ENCODE measurements at places on chromosomes 3 and 15. TPM values are rescaled to one million over a fixed set of nuclear protein-coding genes. Genes with fewer than 3 reads are reported as not detected.

The OR5K4 gene
- not detected for total RNA-seq

DNA sequence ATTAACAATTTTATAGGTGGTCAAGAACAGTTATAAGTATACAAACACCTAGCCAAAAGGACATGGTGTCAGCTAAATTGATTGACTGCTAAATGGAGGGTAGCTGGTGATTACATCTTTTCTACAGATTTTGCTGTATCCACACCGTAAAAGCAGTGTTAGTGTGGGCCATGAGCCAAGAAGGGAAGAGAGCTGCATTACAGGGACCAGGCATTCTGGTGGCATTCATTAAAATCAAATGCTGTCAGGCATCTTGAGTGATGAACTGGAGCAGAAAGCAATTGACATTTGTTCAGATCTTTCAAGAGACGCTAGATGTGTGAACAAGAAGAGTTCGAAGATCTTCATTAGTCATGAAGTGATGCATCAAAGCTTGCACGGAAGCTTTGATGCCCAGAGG lies 177.9 kb downstream of the ARPP21 start:
- H3K4me3 ChIP-seq = no peak overlapping the region
- H3K27me3 ChIP-seq = no peaks in the 10 kb centered on the region
- no peak overlapping the region for H3K27ac ChIP-seq
- DNase-seq = no peak
- no peaks in the 10 kb centered on the region for H3K4me1 ChIP-seq

The TCF12 gene
- 68.1 TPM for total RNA-seq

- no peak overlapping the region for H3K27ac ChIP-seq
- 0 out of 2 replicates have a peak, but pooled peaks cover 3% of the 10 kb centered on the region for H3K4me1 ChIP-seq
- no peak overlapping the region for H3K4me3 ChIP-seq
- H3K36me3 ChIP-seq = no peaks in the 10 kb centered on the region
- no peaks in the 10 kb centered on the region for H3K27me3 ChIP-seq
- no peak for DNase-seq
These were observed 86.4 kb downstream of the TIGIT start for GRCh38 chr3:114380233-114380651.

GRCh38 chr3:100577382-100578008 lies 31.9 kb upstream of the ADGRG7 start:
- H3K27ac ChIP-seq = no peak overlapping the region
- no peaks in the 10 kb centered on the region for H3K4me1 ChIP-seq
- no peak overlapping the region for H3K4me3 ChIP-seq
- no peak for DNase-seq
- no peaks in the 10 kb centered on the region for H3K27me3 ChIP-seq
- H3K36me3 ChIP-seq = no peaks in the 10 kb centered on the region

GRCh38 chr3:178263236-178263916 lies 272.9 kb upstream of the KCNMB2 start:
- no peak for DNase-seq
- no peak overlapping the region for H3K27ac ChIP-seq
- no peak overlapping the region for H3K4me3 ChIP-seq
- H3K4me1 ChIP-seq = no peaks in the 10 kb centered on the region
- no peaks in the 10 kb centered on the region for H3K36me3 ChIP-seq

The DNAJC19 gene
- 49.9 TPM for total RNA-seq

The KCNAB1 gene
- not detected for total RNA-seq

GRCh38 chr3:27758083-27758482 lies 36.0 kb upstream of the EOMES start:
- no peak overlapping the region for H3K27ac ChIP-seq
- DNase-seq = no peak
- H3K4me3 ChIP-seq = no peak overlapping the region

GRCh38 chr15:77002954-77003912 lies 8.3 kb downstream of the PSTPIP1 start:
- H3K27me3 ChIP-seq = no peaks in the 10 kb centered on the region
- H3K4me1 ChIP-seq = peaks cover 27% of the 10 kb centered on the region
- DNase-seq = peak; percentile 77
- no peaks in the 10 kb centered on the region for H3K36me3 ChIP-seq
- H3K4me3 ChIP-seq = peak overlapping the region; percentile 26

GRCh38 chr3:151839313-151839631 lies 25.4 kb downstream of the AADAC start:
- no peaks in the 10 kb centered on the region for H3K27me3 ChIP-seq
- H3K4me3 ChIP-seq = no peak overlapping the region
- no peak overlapping the region for H3K27ac ChIP-seq
- H3K4me1 ChIP-seq = no peaks in the 10 kb centered on the region

DNA sequence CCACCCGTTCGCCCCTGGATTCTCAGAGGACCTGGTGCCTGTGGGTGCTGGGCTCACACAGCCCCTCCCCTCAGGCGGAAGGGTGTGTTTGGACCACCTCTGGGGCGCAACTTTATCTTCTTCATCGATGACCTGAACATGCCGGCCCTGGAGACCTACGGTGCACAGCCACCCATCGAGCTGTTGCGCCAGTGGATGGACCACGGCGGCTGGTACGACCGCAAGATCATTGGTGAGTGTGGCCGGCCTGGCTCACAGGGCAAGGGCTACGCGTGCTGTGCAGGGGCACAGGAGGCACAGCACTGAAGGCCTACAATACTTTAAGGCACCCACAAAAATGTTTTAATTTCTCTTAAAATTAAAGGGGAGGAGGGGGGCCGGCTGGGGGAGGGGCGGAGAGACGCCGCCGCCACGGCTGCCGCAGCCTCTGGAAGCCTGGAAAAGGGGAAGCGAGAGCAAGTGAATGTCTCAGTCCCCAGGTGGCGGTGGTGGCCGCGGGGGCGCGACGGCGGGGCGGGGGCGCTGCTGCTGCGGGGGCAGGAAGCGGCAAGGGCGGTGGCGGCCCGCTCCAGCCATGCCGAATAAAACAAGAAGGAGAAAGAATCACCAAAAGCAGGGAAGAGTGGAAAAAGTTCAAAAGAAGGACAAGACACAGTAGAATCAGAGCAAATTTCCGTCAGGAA lies 56.8 kb downstream of the DNAH1 start:
- no peaks in the 10 kb centered on the region for H3K27me3 ChIP-seq
- no peak overlapping the region for H3K4me3 ChIP-seq
- DNase-seq = no peak
- H3K27ac ChIP-seq = no peak overlapping the region

The NEK10 gene
- total RNA-seq = 0.15 TPM

GRCh38 chr3:117035745-117036144 lies 326.2 kb downstream of the TUSC7 start:
- H3K27ac ChIP-seq = no peak overlapping the region
- H3K4me3 ChIP-seq = no peak overlapping the region
- H3K4me1 ChIP-seq = no peaks in the 10 kb centered on the region
- H3K27me3 ChIP-seq = no peaks in the 10 kb centered on the region
- DNase-seq = no peak

- H3K36me3 ChIP-seq = no peaks in the 10 kb centered on the region
- H3K27me3 ChIP-seq = no peaks in the 10 kb centered on the region
- no peak for DNase-seq
- H3K4me3 ChIP-seq = no peak overlapping the region
- H3K4me1 ChIP-seq = no peaks in the 10 kb centered on the region
- H3K27ac ChIP-seq = no peak overlapping the region
These were observed 82.5 kb downstream of the AGBL1 start for GRCh38 chr15:86162172-86162591.

The PLSCR5 gene
- not detected for total RNA-seq

DNA sequence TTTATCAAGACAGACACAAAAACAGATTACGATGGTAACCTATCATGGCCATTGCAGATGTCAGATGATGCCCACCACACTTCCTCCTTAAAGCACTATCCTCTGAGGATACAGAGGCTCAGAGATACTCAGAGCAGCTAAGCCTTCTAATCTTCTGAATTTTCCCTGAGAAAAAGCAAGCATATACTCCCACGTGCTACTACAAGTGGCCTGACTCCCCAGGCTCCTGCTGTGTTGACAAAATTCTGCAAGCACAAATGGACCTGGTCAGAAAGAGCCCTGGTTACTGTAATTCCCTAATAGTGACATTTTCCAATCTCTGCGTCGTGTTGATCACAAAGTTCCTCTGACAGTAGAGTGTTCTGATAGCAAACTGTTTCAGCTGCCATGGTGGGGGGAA lies 207.1 kb downstream of the KCNMB2 start:
- no peak overlapping the region for H3K27ac ChIP-seq
- H3K4me3 ChIP-seq = no peak overlapping the region
- H3K36me3 ChIP-seq = no peaks in the 10 kb centered on the region
- H3K27me3 ChIP-seq = no peaks in the 10 kb centered on the region
- DNase-seq = no peak

The RTP1 gene
- not detected for total RNA-seq

DNA sequence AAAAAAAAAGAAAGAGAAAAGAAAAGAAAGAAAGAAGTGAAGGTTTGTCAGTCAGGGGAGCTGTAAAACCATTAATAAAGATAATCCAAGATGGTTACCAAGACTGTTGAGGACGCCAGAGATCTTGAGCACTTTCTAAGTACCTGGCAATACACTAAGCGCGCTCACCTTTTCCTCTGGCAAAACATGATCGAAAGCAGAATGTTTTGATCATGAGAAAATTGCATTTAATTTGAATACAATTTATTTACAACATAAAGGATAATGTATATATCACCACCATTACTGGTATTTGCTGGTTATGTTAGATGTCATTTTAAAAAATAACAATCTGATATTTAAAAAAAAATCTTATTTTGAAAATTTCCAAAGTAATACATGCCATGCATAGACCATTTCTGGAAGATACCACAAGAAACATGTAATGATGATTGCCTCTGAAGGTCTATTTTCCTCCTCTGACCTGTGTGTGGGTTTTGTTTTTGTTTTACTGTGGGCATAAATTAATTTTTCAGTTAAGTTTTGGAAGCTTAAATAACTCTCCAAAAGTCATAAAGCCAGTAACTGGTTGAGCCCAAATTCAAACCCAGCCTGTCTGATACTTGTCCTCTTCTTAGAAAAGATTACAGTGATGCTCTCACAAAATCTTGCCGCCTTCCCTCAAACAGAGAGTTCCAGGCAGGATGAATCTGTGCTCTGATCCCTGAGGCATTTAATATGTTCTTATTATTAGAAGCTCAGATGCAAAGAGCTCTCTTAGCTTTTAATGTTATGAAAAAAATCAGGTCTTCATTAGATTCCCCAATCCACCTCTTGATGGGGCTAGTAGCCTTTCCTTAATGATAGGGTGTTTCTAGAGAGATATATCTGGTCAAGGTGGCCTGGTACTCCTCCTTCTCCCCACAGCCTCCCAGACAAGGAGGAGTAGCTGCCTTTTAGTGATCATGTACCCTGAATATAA lies 2.0 kb downstream of the B2M start:
- no peak for DNase-seq
- H3K36me3 ChIP-seq = peaks cover 46% of the 10 kb centered on the region
- H3K4me1 ChIP-seq = peaks cover 34% of the 10 kb centered on the region
- no peaks in the 10 kb centered on the region for H3K27me3 ChIP-seq

The CHRNB4 gene
- total RNA-seq = not detected

DNA sequence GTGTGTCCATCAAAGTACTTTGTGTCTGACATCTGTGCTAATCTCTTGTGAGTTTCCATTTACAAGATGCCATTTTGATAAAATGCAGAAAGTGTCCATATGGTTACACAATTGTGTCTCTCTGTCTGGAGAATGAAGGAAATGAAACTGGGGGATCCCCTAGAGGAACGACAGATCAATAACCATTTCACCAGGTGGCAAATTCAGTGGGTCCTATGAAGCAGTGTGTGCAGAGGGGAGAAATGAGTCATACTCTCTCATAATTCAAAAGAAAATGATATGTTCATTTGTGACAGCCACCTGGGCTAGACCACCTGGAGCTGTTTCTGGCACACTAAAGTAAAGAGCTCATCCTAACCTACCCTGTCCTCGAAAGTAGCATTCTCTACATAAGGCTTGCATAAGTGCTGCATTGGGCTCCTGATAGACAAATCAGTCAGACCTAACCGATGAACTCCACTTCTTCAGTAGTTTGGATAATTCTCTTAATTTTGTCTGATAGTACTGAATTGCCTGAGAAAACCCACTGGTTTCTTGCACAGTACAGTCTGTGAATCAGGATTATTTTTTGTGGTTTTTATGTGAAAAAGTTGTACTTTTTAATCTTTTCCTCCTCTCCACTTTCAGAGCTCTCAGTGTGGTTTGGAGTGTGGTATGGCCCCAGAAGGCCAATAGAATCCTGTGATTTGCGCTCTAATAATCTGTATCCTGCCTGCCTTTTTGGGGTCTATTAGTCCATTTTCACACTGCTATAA lies 10.3 kb upstream of the CD47 start:
- H3K27ac ChIP-seq = peak overlapping the region; percentile 81
- no peaks in the 10 kb centered on the region for H3K27me3 ChIP-seq
- H3K36me3 ChIP-seq = no peaks in the 10 kb centered on the region
- peak overlapping the region; percentile 26 for H3K4me3 ChIP-seq
- DNase-seq = peak; percentile 96

- DNase-seq = peak; percentile 19
- H3K36me3 ChIP-seq = no peaks in the 10 kb centered on the region
- H3K27me3 ChIP-seq = no peaks in the 10 kb centered on the region
- no peak overlapping the region for H3K27ac ChIP-seq
- no peaks in the 10 kb centered on the region for H3K4me1 ChIP-seq
- no peak overlapping the region for H3K4me3 ChIP-seq
These were observed 733.0 kb downstream of the ZPLD1 start for GRCh38 chr3:103167850-103168249.

DNA sequence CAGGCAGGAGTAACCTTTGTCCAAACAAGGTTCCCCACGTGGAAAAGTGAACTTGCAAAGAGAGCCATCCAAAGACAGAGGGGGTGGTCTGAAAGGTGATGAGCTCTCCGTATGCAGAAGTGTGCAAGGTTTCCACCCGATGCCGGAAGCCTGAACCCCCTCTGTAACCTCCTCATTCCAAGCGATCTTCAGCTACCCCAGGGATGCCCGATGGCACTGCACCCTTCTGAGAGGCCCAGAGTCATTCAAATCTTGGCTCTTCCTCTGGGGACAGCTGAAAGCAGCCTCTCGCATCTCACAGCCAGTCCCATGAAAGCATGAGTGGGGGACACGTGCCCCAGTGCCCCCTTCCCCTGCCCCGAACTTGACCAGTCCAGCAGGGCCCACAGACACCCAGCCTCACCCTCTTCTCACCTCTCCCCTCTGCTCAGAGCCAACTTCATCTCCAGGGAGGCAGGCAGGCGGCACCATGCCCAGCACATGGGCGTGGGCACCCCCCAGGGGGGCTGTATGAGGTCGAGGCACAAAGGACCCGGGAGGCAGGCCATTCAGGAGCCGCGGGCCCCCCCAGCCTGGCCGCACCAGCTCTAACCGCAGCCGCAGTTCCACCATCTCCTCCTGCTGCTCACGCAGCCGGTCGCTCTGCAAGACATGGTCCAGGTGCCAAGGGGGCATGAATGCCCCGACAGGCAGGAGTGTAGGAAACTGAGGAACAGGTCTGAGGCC lies 8.7 kb downstream of the KIF7 start:
- DNase-seq = no peak
- H3K36me3 ChIP-seq = no peaks in the 10 kb centered on the region
- H3K27me3 ChIP-seq = no peaks in the 10 kb centered on the region
- H3K4me3 ChIP-seq = no peak overlapping the region

The SNX22 gene
- 23.2 TPM for total RNA-seq

GRCh38 chr3:151384741-151385174 lies at the start of gene P2RY12:
Gene P2RY12, minus strand, starts transcription at chr3:151384753. Its CDS starts 45,908 bp downstream, at chr3:151338845.
- H3K27me3 ChIP-seq = no peaks in the 10 kb centered on the region
- no peaks in the 10 kb centered on the region for H3K36me3 ChIP-seq
- 0 out of 2 replicates have a peak within 1 kb of the TSS, but pooled peaks have one; percentile 9 for H3K27ac ChIP-seq
- H3K4me1 ChIP-seq = peaks cover 16% of the 10 kb centered on the region
- peak within 1 kb of the TSS; percentile 55 for H3K4me3 ChIP-seq

- no peaks in the 10 kb centered on the region for H3K36me3 ChIP-seq
- DNase-seq = no peak
- H3K27ac ChIP-seq = no peak overlapping the region
- H3K27me3 ChIP-seq = no peaks in the 10 kb centered on the region
- H3K4me3 ChIP-seq = no peak overlapping the region
- H3K4me1 ChIP-seq = peaks cover 4% of the 10 kb centered on the region
These were observed 75.2 kb downstream of the FILIP1L start for GRCh38 chr3:100039075-100039474.

The TICRR gene
- 21.5 TPM for total RNA-seq

Data from GM12878 (cell line).